Stimulated activated CD8-positive, alpha-beta memory T cell treated with anti-CD3 and anti-CD28 coated beads, Interleukin-7, amount 100 ng/mL, for 1 hour (primary cell): ENCODE measurements at places on chromosomes 3 and 15.

DNA sequence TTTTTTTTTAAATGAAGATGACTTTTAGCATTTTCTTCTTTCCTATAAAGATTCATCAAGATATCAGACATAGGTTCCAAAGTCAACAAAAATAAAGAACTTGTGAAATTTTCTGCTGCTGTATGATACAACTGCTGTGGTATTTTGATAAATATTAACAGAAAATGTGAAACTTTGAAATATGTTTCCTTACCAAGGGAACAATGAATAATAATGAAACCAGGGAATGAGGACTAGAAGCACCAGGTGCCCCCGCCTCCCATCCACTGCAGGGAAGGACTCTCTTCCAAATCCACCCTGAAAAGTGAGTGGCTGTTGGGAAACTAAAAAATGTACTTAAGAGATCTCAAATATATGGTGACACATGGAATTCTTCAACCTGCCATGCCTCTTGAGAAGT lies 198.4 kb downstream of the FHIT start:
- no peak for DNase-seq

GRCh38 chr15:82937712-82938058 lies 14.8 kb downstream of the HOMER2 start:
- no peak for DNase-seq

GRCh38 chr15:95326431-95327182 lies 1003.9 kb upstream of the NR2F2 start:
- DNase-seq, result no peak

DNA sequence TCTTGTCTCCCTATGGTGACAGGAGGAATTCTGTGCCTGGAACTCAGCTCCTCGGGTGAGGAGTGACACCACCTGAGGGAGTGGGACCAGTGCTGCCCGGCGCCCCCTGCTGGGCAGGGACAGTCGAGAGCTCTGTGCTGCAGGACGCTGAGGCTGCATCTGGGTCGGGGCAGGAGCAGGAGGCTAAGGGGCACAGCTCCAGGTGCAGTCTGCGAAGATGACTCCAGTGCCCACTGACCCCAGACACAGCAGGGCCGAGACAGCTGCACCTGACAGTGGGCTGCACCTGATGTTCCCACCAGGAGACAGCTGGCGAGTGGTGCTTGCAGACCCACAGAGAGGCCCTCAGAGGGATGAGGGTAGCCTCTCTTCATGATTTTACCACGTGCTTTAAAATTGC lies 152.9 kb downstream of the ATP10A start:
- DNase-seq, result peak; percentile 4

- DNase-seq, result no peak
Observed at GRCh38 chr15:82549199-82549665, 9.0 kb upstream of the RPS17 start.
